Stimulated activated CD8-positive, alpha-beta memory T cell treated with anti-CD3 and anti-CD28 coated beads, Interleukin-2, amount 100 ng/mL, for 1 hour (primary cell): ENCODE measurements at places on chromosomes 3 and 15.

GRCh38 chr3:99568663-99569335 is 69.6 kb upstream of the COL8A1 start:
- no peak for DNase-seq

DNA sequence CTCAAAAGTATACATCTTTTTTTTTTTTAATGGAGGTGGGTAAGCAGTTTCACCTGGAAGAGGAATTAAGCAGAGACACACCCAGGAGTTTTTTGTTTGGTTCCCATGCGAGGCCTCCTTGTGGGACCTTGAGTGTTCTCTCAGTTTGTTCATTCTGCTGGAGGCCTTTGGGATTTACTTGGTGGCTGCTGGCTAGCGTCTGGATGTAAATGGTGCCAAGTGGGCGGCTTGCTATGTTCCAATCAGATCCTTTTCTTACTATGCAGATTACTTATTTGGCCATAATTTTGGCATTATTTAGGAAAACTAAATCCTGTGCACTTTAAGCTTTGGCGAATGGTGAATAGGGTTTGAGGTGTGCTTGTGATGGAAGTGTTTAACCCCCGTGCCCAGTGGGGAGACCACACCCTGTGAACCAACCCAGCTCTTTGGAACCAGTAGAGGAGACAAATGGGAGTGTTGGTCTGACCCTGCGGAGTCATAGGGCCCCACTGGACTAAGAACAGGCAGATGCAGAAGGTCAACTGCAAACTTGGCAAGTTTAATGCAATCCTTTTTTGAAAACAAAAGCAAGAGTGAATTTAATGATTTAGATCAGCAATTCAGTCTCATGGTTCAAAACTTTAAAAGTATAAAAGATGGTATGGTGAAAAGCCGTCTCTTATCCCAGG is 79.4 kb downstream of the EBLN2 start:
- DNase-seq: no peak

GRCh38 chr3:138862924-138863775 is 28.4 kb upstream of the PIK3CB start:
- no peak for DNase-seq

- DNase-seq: no peak
Observed at GRCh38 chr15:25738171-25738965, 124.8 kb downstream of the ATP10A start.

GRCh38 chr15:98546329-98546728 is 102.0 kb upstream of the IGF1R start:
- no peak for DNase-seq

DNA sequence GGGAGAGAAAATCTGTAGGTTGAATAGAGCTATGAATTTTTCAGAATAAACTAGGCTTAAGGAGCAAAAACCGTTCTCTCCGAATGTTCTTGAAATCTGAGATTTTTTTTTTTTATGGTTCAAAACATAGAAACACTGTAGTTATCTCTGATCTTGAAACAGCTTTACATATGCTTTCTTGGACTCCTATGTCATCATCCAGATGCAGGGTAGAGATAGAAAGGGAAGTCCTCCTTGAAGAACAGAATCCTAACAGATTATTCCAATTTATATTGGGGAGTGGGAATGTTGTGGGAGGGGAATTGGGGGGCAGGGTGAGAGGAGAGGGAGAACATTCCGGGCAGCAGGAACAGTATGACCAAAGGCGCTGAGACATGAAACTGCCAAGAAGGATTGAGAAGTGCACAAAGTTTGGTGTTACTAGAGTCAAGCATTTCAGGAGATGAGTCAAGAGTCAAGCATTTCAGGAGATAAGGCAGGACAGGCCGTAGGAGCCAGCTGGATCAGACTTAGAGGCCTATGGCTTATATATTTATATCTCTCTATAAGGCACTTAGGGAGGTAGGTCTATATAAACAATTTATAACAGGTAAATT is 21.9 kb upstream of the ST3GAL6 start:
- DNase-seq: no peak

- DNase-seq: no peak
Observed at GRCh38 chr3:11131371-11131770, 22.9 kb upstream of the HRH1 start.

GRCh38 chr3:146425341-146425740 is 44.0 kb downstream of the PLSCR2 start:
- DNase-seq: no peak

DNA sequence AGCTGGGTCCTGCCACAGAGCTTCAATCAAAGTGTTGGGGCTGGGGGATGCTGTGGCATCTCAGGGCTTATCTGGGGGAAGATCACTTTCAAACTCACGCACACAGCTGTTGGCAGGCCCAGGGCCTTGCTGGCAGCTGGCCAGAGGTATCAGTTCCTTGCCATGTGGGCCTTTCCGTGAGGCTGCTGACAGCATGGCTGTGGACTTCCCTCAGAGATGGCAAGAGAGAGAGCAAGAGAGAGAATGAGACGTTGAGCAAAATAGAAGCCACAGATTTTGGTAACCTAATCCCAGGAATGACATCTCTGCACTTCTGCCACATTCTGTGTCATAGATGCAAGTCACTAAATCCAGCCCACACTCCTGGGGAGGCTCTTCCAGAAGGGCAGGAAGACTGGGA is 91.0 kb downstream of the TPRG1 start:
- no peak for DNase-seq

DNA sequence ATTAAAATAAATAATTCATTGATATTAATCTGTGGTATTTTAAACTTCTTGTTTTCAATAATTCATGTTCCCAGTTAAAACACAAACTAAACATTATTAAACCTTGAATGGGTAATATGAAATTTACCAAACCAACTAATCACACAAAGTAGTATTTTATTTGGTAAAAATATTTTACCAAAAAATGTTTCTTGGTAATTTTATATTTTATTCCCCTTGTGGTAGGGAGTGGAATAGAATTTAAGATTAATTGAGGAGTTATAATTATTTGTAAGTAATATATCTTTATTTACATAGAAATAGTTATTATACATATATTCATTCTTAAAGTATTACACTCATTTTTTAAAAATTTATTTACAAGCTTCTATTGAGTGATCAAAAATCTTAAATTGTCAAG is 1350.9 kb downstream of the OTOL1 start:
- no peak for DNase-seq

DNA sequence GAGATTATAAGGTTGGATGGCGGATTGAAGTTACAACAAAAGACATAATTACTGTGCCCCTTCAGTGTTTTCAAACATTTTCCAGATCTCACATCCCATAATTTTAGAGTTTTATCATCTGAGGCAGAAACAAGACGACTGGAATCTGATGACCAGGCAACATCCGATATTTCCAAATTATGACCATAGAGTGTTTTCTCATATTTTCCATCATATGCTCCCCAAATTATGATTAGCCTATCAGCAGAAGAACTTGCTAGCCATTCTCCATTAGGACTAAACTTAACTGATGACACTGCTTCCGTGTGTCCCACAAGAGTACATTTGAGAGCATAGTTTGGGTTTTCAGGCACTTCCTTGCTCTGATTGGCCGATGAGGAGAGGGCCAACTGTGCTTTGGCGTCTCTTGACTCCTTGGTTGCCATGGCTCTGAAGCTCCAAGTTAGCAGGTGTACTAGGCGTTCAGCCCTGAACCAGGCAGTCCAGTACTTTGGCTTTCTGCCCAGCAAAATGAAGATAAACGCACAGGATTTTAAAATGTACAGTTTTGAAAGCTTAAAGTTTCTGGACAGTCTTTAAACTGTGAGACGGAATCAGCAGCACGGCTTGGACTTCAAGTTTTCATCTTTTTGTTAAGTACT is 638 bp downstream of the WDR5B start:
- DNase-seq: no peak

DNA sequence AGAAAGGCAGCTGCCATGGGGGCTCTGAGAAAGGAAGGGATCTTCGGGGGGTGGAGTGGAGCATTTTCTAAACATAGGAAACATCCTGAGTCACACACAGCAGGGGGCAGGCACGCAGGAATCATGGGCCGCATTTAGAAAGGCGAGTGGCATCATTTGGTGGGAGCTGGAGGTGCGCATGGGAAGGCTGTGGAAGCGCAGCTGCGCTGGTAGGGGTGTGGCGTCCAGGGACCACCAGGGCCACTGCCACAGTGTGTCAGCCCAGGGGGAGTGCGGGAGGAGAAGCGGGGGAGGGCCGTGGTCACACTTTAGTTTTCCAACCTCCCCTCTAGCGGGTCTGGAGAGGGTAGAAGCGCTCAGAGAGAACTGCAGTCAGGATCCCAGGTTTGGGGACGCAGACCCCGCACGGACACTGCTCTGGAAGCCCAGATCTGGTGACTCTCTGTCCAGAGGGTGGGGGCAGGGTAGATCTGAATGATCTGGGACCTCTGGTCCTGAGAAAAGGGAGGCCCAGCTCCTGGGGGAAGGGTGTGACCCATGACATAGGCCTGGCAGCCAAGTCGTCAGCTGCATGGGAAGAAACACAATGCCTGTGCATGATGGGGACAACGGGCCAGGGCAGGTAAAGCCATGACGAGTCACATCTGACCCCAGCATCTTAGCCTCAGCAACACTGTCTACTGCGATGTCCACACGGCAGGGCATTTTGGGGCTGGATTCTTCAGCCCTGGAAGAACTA is 88.0 kb upstream of the IQSEC1 start:
- DNase-seq: no peak

GRCh38 chr3:29282427-29283230 is 1.8 kb downstream of the RBMS3 start:
- no peak for DNase-seq

DNA sequence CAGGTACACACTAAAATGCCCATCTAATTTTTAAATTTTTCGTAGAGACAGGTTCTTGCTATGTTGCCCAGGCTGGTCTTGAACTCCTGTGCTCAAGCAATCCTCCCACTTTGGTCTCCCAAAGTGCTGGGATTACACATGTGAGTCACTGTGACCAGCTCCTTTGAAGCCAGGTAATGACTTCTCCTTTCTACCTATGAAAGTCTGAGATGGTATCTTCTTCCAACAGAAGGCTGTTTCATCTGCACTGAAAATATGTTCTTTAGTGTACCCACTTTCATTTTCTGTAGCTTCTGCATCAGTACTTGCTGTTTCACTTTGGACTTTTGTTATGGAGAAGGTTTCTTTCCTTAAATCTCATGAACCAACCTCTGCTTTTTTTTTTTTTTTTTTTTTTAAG is 8.8 kb downstream of the OIP5 start:
- DNase-seq: no peak

DNA sequence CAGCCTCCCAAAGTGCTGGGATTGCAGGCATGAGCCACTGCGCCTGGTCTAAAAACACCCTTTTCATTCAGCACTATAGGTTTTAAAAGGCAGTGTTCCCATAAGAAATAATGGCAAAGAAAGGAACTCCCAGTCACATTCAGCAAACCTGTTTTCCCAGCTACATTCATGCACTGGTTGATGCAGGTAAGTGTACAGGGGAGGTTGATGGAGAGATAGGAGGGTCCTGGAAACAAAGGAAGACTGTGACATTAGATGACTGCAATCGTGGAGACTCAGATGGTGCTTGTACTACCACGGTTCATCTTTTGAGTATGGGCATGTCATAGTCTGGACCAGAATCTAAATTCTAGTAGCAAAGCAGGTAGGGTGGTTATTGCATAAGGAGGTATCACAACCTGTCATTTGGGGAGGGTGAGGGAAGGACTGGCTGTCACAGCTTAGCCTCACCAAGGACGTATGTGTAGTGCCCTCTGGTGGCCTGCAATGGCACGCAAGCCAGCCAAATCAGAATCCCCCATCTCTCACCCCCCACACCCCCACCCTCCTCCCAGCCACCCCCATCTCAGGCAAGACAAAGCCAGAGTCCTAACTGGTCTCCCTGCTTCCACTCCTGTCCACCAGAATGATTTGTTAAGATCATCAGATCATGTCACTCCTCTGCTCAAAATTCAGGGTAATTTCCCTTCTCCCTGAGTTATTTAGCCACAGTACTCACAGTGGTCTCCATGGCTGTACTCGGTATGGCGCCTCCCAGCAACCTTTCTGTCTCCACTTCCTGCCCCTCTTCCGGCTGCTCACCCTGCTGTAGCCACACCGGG is 28.8 kb upstream of the UBL7 start:
- peak; percentile 55 for DNase-seq

DNA sequence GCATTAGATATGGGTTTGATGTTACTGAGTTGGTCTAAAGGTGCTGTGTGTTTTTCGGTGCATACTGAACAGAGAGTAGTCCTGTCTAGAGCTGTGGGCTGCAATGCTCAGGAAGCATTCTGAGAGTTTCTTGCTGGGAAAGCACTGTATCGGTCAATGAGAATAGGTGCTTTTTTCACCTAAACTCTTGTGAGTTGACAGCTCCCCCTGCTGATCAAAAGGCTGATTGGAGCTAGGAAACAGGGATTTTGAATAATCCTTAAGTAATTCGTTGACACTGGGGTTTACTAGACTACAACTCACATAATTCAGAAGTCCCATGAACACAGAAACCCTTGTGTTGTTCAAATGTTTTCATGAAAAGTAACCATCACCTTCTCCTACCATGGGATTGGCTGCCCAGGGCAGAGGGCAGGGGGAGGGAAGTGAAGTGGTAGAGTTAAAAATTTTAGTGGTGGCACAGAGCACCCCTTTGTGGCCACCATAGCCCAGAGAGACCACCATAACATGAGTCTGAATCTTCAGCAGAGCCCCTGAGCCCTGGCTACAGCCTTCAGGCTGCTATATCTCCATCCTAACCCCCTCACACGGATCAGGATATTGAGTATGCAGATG is 13.0 kb upstream of the MANF start:
- no peak for DNase-seq

GRCh38 chr3:127472506-127472905 is 118.0 kb downstream of the TPRA1 start:
- no peak for DNase-seq

DNA sequence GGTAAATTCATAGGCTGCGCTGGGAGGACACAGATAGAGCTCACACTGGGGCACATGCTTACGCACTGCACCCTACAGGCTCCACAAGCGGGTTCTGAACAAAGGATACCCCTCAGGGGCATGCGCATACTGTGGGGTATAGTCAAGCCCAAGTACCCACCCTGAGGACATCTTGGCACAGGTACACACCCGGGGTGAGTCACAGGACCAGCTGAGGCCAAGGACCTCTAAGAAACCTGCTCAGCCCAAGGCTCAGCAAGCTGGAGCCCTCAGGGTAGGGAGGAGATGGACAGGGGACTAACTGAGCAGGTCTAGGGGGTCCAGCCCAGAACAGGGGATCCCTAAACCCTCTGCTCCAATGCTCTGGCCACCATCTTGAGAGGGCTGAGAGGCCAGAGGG is 3.3 kb downstream of the SHISA5 start:
- no peak for DNase-seq

GRCh38 chr15:64780600-64781156 is 5.3 kb upstream of the RBPMS2 start:
- DNase-seq: no peak

GRCh38 chr3:61300006-61300380 is 48.7 kb upstream of the FHIT start:
- DNase-seq: no peak

GRCh38 chr3:172612871-172613678 is 89.8 kb upstream of the TNFSF10 start:
- no peak for DNase-seq

- DNase-seq: no peak
Observed at GRCh38 chr15:58597943-58598828, 151.3 kb downstream of the ADAM10 start.

DNA sequence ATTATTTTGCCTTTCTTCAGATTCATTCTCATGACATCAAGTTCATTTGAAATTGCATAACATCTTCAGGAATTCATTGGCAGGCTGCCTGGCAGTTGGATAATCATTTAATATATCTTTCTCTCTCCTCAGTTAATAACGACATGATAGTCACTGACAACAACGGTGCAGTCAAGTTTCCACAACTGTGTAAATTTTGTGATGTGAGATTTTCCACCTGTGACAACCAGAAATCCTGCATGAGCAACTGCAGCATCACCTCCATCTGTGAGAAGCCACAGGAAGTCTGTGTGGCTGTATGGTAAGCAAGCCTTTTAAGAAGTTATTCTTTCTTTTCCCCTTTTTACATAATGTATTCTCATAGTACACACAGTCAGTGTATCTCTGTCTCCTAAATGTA is 38.2 kb downstream of the TGFBR2 start:
- DNase-seq: peak; percentile 36
